Inflammatory macrophage treated with lipopolysaccharide for 1 hour (primary cell): ENCODE measurements at places on chromosomes 6 and 20.

DNA sequence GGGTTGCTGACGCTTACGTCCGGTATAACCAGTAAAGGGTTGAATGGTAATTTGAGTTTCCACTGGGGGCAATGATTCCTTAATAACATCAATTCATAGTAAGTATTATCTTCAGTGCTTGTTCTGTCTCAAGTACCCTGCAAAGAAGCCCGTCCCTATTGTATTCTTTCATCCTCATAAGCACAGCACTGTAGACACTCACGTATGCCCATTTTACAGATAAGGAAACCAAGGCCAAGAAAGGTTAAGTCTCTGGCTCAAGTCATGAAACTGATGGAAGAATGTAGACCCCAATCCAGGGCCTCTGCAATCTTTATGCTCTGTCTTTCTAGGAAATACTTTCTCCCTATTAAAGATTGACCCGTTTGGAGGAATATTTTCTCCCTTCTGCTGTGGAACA is 251.2 kb downstream of the ZNF217 start:
- DNase-seq = no peak

DNA sequence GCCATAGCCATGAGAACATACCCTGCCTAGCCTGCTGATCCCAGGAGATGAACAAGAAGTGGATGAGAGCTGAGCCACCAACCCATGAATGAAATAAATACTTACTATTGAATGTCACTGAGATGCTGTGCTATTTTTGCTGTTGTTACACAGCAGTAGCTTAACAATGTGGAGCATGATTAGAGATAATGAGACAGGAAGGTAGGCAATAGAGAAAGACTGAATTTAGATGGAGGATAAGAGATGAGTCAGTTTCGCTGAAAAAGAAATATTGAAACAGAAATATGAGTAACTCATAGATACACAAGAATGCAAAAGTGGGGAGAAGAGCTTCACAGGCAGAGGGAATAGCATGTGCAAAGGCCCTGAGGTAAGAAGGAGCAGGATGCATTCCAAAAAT is 94.9 kb upstream of the TOP1 start:
- DNase-seq = no peak

DNA sequence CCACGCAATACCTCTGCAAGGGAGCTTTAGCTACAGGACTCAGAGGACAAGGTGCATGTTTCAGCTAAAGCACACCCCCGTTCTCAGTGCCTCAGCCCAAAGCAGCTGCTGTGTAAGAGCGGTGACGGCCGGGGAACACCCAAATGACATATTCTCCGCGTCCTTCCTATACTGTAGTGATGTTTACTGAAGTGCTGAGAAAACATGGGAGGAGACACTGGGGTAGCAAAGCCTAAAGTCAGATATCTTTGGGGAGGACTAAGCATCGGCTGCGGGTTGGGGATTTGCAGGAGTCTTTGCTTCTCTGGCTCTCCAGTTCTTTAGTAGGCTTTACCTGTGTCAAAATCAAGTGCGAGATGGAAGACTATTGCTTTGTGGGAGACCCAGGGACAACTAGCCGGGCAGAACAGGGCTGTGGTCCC is 1.7 kb downstream of the SLC22A23 start:
- DNase-seq = no peak

DNA sequence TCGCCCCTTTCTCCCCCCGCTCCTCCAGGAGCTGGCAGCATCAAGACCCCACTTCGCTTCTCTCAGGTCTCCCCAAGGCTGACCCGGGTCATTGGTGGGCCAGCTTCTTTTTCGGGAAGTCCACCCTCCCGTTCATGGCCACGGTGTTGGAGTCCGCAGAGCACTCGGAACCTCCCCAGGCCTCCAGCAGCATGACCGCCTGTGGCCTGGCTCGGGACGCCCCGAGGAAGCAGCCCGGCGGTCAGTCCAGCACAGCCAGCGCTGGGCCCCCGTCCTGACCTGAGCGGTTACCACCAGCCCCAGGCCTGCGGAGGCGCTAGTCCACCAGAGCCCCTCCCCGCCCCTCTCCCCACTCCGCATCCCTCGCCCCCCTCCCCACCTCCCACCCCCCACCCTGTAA is 1.0 kb downstream of the PPDPF start:
- DNase-seq = no peak

- DNase-seq = peak; percentile 82
Observed at GRCh38 chr6:24719125-24719971, at the start of gene C6orf62. C6orf62 (minus strand) TSS chr6:24719154; CDS start chr6:24718668, 486 bp downstream.

- DNase-seq = no peak
Observed at GRCh38 chr20:50750145-50750671, 18.8 kb downstream of the PARD6B start.

- no peak for DNase-seq
Observed at GRCh38 chr6:145480024-145480423, 255.3 kb downstream of the EPM2A start.

DNA sequence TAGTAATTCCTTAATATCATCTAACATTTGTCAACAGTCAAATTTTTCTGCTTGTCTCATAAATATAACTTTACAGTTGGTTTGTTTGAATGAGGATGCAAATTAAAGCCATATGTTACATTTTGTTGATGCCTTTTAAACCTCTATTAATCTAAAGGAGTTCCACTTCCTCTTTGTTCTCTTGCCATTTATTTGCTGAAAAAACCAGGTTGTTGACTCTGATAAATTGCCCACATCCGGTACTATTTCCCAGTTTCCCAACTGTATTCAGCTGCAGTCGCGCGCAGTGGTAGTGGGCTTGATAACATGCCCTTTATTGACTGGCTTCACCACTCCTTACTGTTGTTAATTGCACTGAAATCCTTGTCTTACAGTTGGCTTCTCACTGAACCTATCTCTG is 32.8 kb upstream of the SIRPB2 start:
- peak; percentile 27 for DNase-seq

DNA sequence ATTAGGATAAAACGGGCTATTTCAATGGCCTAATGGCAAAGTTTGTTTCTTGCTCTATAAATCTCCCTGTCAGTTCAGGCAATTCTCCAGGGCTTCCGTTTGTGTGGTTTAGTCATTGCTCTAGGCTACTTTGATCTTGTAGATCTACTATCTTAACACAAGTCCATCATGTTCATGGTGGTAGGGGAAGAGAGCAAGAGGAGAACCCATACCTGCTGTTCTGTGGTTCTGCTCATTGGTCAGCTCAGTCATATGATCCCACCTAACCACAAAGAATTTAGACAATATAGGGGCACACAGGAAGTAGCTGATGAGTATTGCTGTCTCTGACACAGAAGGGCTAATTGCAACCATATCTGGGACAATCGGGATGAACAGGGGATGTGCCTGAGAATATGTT is 4.9 kb upstream of the DEK start:
- DNase-seq = no peak

DNA sequence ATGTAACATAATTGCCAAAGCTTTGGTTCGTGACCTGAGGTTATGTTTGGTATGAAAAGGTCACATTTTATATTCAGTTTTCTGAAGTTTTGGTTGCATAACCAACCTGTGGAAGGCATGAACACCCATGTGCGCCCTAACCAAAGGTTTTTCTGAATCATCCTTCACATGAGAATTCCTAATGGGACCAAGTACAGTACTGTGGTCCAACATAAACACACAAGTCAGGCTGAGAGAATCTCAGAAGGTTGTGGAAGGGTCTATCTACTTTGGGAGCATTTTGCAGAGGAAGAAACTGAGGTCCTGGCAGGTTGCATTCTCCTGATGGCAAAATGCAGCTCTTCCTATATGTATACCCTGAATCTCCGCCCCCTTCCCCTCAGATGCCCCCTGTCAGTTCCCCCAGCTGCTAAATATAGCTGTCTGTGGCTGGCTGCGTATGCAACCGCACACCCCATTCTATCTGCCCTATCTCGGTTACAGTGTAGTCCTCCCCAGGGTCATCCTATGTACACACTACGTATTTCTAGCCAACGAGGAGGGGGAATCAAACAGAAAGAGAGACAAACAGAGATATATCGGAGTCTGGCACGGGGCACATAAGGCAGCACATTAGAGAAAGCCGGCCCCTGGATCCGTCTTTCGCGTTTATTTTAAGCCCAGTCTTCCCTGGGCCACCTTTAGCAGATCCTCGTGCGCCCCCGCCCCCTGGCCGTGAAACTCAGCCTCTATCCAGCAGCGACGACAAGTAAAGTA is 547 bp upstream of the ESR1 start:
- no peak for DNase-seq

- DNase-seq = no peak
Observed at GRCh38 chr20:10922506-10922905, 248.7 kb upstream of the JAG1 start.

- no peak for DNase-seq
Observed at GRCh38 chr20:24629668-24630067, 160.2 kb downstream of the SYNDIG1 start.

GRCh38 chr6:103872233-103872632 is 987.5 kb downstream of the HACE1 start:
- no peak for DNase-seq

DNA sequence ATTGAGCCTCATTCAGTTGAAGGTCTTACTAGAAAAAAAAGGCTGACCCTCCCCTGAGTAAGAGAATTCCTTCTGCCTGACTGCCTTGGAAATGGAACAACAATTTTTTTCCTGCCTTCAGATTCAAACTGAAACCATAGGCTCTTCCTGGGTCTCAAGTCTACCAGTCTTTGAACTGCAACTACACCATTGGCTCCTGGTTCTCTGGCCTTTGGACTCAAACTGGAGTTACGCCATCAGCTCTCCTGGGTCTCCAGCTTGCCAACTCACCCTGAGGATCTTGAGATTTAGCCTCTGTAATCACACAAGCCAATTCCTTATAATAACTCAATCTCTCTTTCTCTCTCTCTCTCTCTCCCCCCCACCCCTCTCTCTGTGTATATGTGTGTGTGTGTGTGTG is 36.0 kb upstream of the SNX9 start:
- DNase-seq = no peak

GRCh38 chr6:109660526-109661320 is 30.3 kb downstream of the AK9 start:
- DNase-seq = no peak

GRCh38 chr6:113539202-113539601 is 317.9 kb upstream of the MARCKS start:
- no peak for DNase-seq

DNA sequence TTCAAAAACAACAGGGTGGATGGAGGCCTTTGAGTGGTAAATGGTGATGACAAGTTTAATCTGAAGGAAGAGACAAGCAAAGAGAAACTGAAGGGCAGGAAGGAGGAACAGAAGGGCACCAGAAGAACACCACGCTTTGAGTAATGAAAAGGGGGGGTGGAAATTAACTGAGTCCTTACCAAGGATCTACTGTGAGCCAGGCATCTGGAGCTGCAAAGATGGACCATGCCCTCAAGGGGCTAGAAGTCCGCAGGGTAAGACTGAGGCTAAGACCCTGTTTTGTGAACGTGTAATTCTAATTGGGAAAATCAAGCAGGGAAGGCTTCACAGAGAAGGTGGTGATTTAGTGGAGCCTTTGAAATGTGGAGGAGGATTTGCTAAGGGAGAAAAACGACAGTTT is 1.6 kb downstream of the NDRG3 start:
- no peak for DNase-seq

- DNase-seq = peak; percentile 91
Observed at GRCh38 chr20:50004229-50004628, 21.4 kb downstream of the SNAI1 start.

DNA sequence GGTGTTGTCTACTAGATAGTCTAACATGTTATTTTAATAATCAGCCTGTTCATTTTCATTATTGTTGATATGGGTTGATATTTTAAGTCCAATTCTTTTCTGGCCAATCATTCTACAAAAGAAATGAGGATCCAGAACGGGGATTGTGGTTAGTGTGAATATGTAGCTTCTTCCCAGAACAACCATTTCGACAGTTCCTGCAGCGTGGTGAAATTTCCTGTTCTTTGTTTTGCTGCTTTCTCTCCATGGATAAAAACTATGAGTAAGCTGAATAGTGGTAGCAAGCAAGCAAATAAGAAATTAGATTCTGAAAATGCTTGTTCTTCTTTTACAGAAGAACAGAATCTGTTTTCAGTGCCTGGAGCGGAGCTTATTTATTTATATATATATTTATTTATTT is 65.5 kb upstream of the F13A1 start:
- peak; percentile 90 for DNase-seq

- DNase-seq = peak; percentile 62
Observed at GRCh38 chr6:153087436-153087835, 43.6 kb downstream of the RGS17 start.

DNA sequence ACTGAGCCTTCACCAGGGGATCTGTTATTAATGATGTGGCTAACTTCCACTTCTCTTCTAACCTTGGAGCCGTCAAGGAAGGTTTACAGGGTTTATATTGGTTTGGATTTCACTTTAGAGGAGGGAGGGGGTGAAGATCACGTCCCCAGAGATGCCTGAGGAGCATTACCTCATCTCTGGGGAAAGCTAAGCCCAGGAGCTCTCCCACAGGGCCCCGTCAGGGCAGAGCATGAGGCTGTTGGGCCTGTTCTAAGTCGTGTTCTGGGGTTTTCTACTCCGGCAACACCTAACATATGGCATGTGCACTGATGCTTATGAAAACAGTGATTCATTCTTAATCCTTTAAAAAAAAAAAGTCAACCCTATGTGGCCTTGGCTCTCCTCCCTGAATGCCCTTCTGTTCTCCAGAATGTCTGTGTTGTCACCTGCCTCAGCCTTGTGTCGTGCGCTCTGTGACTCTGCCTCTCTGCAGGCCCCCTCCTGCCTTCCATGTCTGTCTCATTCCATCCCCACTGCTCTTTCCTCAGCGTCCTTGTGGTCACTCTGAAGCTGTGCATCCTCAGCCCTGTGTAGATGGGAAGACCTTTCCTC is 97.4 kb upstream of the JARID2 start:
- no peak for DNase-seq

GRCh38 chr6:613981-614380 is 42.9 kb downstream of the HUS1B start:
- no peak for DNase-seq

DNA sequence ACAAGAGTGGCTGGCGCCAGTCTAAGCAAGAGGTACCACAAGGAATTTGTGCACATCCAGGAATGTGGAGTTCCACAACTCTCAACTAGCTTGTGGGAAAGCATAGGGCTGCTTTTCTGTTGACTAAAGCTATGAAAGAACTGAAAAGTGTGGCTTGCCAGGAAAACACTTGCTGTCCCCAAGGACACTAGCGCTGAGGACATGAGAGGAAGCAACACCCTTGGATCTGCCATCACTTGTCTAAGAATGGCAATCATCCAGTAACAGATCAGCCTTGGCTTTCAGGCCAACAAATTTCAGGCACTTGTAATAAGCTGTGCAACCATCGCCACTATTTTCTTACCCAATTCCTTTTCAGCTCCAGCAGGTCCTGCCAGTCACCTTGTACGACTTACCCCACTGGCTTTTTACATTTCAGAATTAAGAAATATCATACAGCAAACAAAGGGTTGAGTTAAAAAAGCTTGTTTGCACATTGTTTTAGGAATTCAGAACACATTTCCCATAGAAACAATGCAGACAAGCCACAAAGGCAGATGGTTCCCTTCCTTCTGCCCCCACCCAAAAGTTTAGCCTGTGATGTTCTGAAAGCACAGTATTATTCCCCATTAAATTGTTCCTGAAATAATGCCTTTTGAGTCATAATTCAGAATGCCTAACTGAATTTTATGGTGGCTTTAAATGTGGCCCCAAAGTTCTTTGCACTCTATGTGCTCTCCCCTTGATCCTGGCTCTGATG is 57.9 kb upstream of the SSTR4 start:
- no peak for DNase-seq

GRCh38 chr6:143060806-143061596 is at the start of gene AIG1:
AIG1 (plus strand) TSS chr6:143060889; CDS start chr6:143060926, 37 bp downstream.
- DNase-seq = no peak

GRCh38 chr6:89368999-89369398 is 16.5 kb upstream of the UBE2J1 start:
- no peak for DNase-seq
